ENCODE measurements at places on chromosomes 6 and 20.

DNA sequence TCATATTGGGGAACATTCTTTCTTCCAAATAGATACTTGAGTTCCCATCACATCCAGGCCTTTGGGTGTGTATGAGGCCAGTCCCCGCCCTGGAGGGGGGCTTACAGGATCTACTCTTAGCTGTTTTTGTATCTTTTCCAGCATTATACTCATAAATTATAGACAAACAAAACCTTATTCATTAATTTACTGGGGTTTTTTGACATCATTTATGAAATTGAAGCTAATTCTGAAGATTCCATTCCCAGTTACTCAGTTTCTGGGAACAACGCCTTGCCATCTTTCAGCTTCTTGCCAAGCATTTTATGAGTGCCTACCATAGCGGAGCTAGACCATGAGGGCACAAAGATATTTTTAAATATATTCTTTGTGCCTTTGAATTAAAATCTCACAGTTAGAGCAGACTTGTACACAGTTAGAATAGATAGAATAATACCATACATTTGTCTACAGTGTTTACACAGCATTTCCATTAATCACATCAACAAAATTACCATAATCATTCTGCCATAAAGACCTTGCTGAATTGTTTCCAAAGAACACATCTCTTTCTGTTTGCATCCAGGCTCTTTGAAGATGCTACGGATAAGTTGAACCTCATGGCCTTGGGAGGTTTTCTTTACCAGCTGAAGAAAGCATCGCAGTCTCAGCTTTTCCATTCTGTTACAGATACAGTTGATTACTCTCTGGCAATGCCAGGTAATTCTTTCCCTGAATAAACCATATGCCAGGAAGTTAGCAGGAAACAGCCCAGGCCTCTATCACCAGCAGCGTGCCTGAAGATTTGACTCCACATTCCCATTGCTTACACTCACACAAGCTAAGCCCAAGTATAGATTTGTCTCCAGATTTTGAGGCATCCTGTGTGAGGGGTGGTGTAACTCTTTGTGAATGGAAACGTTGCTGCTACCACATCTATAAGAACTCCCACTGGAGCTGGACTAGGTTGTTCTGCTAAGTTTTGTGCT is 75.4 kb upstream of the PBOV1 start:
- DNase-seq = no peak

DNA sequence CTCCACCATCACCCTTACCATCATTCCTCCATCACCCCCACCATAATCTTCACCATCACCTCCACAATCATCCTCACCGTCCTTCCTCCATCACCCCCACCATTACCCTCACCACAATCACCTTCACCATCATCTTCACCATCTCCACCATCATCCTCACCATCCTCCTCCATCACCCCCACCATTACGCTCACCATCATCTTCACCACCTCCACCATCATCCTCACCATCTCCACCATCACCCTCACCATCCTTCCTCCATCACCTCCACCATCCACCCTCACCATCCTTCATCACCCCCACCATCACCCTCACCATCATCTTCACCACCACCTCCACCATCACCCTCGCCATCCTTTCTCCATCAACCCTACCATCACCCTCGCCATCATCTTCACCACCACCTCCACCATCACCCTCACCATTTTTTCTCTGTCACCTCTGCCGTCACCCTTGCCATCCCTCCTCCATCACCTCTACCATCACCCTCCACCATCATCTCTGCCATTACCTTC is 33.1 kb upstream of the MPC1 start:
- no peak for DNase-seq

- DNase-seq = no peak
These were observed 709.6 kb upstream of the MARCKS start for GRCh38 chr6:113147544-113147943.

DNA sequence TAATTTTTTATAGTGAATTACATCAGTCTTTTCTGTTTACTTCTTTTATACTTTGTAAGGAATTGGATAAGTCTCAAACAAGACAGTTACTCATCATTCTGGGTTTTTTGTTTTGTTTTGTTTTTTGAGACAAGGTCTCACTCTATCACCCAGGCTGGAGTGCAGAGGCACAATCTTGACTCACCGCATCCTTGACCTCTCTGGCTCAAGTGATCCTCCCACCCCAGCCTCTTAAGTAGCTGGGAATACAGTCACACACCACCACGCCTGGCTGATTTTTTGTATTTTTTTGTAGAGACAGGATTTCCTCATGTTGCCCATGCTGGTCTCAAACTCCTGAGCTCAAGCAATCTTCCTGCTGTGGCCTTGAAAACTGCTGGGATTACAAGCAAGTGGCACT is 524.3 kb downstream of the EYS start:
- DNase-seq = peak; percentile 1

- DNase-seq = no peak
These were observed 106.0 kb upstream of the CDH4 start for GRCh38 chr20:61146023-61146422.

- no peak for DNase-seq
These were observed 723 bp downstream of the AKIRIN2 start for GRCh38 chr6:87701344-87701675.

DNA sequence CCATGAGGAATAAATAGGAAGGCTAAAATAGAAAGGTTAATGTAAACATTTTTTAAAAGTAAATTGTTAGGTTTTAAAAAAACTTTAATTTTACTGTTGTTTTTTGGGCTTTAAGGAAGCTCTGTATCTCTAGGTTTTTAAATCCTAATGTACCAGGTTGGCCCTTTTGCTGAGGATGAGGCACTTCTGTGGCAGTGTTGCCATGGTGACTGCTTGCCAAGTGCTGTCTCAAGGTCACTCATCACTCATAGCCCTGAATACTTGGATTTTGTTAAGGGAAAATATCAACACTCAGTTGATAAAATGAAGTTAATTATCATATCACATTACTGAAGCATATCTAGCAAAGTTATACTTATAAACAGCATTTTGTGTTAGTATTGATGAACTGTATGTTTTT is 50.2 kb downstream of the NCOA3 start:
- no peak for DNase-seq

- DNase-seq = no peak
These were observed 243.5 kb downstream of the GMPR start for GRCh38 chr6:16481697-16482399.

- no peak for DNase-seq
These were observed 12.8 kb downstream of the HIVEP1 start for GRCh38 chr6:12024699-12025434.

DNA sequence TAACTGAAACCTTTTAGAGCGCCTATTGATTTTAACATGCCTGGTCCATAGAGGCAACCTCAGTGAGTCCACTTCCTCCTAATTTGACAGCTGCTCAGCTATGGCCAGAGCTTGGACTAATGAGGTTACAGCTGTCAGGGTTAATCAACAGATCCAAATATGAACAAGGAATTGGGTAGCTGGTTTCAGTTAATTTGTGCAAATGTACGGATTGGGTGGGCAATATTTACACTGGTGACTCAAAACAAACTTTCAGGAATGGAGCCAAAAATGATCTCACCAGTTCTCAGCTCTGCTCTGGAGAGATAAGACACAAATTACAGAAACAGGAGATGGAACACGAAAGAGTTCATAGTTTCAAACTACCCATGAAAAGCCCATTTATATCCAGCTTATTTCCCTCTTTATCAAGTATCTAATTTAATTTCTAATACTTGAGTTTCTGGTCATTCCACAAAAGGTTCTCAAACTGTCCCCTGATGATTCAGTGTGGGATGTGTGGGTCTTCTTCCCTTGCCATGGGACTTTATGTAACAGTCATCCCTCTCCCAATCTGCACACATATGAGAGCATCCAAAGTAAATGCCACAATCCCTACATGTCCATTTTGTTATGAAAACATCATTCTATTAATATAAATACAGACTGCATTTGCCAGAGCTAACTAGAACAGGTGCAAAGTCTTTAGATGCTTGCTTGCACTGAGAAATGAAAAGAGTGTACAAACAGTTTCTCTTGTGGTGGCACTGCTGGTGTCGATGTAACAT is 149.9 kb downstream of the RPS12 start:
- peak; percentile 49 for DNase-seq

GRCh38 chr6:38169977-38170526 is 350.5 kb downstream of the ZFAND3 start:
- no peak for DNase-seq

- DNase-seq = no peak
These were observed 3.5 kb downstream of the CITED2 start for GRCh38 chr6:139370999-139371345.

GRCh38 chr6:162688751-162689345 is 38.7 kb downstream of the PRKN start:
- no peak for DNase-seq

GRCh38 chr20:39946053-39946810 is 742.8 kb downstream of the MAFB start:
- DNase-seq = no peak

DNA sequence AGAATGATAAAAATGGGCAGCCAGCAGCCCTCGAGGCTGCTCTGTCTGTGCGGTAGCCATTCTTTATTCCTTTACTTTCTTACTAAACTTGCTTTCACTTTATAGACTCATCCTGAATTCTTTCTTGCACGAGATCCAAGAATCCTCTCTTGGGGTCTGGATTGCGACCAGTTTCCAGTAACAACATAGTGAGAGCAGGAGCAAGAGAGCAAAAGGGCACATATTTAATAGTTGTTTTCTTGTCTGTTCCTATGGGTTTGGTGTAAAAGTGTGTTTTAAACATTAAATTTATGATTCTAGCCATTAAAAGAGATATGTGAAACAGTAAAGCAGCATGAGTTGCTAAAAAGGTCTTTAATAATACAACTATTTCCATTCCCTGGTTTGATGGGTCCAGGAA is 78.8 kb upstream of the OPRM1 start:
- DNase-seq = no peak

DNA sequence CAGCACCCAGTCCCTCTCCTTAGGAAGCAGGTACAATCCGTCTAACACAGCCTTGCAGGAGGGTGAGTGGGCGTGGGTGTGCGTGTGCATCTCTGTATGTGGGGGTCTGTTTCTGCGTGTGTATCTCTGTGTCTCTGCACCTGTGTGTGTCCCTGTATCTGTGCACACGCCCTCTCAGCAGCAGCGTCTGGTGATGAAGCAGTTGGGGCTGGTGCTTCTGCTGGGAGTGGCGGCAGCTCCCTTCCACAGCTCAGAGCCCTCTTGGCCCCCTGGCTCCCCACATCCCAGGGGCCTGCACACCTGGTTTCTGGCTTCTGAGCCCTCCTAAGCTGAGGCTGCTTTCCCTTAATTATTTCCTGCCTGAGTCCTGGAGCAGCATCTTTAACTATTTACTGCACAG is 49.5 kb upstream of the CCDC167 start:
- no peak for DNase-seq

DNA sequence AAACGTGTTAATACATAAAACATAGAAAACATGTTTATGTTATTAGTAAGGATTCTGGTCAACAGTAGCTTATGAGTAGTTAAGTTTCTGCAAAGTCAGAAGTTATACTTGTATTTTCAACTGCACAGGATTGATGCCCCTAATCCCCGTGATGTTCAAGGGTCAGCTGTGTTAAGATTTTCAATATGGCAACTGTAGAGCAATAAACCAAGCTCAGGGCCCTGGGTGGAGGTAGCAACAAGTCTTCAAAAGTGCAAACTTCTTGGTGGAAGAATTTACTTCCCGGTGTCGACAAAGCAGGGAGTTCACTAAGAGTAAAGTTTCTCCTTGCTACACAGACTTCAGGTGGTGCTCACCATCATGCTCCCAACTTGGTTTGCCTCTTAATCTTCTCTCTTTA is 4.1 kb upstream of the BCAS1 start:
- no peak for DNase-seq

GRCh38 chr6:153942361-153942760 is 96.7 kb upstream of the OPRM1 start:
- DNase-seq = no peak

- DNase-seq = no peak
These were observed 86.7 kb upstream of the BACH2 start for GRCh38 chr6:90383196-90383822.

DNA sequence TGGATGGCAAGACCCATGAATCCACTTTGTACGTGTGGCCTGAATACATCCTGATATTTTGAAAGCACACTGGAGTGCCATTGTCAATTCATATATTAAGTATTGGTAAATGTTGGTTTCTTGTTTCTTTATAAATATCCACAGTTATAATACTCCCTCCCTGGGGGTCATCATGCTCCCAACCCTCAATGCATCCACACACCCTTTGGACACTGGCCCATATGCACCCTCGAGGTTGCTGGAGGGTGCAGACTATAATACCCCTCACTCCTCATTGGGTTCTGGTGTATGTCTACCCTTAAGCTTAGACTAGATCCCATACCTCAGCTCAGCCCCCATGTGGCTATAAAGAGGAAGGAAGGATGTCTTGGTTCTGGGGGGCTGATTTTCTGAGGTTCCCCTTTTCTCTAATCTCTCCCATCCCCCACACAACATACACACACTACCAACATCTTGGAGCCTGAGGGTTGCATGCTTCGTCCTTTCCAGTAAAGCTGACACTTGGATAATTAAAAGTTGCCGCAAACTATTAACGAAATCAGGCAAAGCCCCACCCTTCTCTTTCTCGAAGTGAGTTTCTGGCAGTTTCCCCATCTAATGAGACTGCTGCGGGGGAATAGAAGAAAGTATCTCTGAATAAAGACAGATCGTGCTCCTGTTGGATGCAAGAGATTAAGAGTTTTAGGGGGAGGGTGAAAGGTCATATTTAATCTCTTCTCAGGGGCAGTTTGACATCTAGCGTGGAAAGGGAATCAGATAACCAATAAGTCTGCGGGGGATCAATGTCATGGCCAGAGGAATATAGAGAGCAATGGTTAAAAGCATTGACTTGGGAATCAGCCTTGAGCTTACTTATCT is 7.4 kb downstream of the PIM1 start:
- no peak for DNase-seq

- peak; percentile 70 for DNase-seq
These were observed 23.3 kb upstream of the TOP1 start for GRCh38 chr20:41005361-41005729.

- DNase-seq = peak; percentile 34
These were observed 49.6 kb upstream of the PDE7B start for GRCh38 chr6:135801755-135802465.

DNA sequence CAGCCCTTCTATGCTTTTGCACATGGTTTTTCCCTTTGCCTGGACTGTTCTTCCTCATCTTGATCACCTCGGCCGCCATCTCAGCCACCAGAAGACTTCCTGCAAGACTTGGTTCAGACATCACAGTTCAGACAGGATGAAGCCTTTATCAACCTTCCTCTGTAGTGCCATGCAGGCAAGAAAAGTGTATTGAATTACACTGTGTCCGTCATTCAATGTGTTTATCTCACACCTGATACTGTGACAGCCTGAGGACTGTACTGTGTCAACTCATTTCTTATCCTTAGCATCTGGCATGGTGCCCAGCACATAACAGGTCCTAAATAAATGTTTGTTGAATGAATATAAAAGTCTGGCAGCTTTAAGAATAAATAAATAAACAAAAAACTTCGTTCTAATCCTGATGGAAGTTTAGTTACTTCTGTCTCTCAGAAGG is 133.3 kb upstream of the MAN1A1 start:
- DNase-seq = no peak

Measured in NCI-H446 (cell line).